ENCODE measurements at places on chromosomes 16 and 17.

- no peak for DNase-seq
These were observed 172.8 kb upstream of the CDH5 start for GRCh38 chr16:66193543-66194229.

- DNase-seq: no peak
These were observed 27.2 kb upstream of the CNEP1R1 start for GRCh38 chr16:49997721-49998251.

- DNase-seq: peak; percentile 98
These were observed 3.9 kb downstream of the TSPOAP1 start for GRCh38 chr17:58324409-58325288.

DNA sequence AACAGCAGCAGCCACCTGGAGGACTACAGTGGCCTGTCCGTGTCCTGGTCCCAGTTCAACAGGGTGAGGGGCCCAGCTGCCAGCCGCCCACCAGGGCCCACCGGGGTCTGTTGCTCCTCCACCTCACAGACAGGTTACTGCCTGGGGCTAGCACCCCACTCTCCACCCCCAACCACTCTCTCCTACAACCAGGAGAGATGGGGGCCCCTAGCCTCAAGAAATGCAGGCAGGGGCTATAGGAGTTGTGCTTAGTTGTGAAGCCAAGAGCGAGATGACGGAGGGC is 18.0 kb downstream of the STAT5A start:
- DNase-seq: no peak
